Adrenal gland (tissue), 19 donors: ENCODE measurements at places on chromosomes 13 and 19. TPM values are rescaled to one million over a fixed set of nuclear protein-coding genes. Genes with fewer than 3 reads are reported as not detected.
A peak's percentile ranks its signal among the peaks of the same experiment; 100 is the strongest.

ZNF491 gene
- 3.5 TPM for polyA plus RNA-seq

GRCh38 chr13:27830010-27830409, 37.7 kb downstream of the GSX1 start:
- H3K4me1 ChIP-seq = no peaks in the 10 kb centered on the region
- H3K27me3 ChIP-seq = peaks cover 26% of the 10 kb centered on the region
- no peak overlapping the region for H3K4me3 ChIP-seq
- H3K27ac ChIP-seq = no peak overlapping the region

GRCh38 chr13:43877326-43877725, 2.2 kb downstream of the CCDC122 start:
- peaks cover 11% of the 10 kb centered on the region for H3K4me1 ChIP-seq
- H3K36me3 ChIP-seq = no peaks in the 10 kb centered on the region

DNA sequence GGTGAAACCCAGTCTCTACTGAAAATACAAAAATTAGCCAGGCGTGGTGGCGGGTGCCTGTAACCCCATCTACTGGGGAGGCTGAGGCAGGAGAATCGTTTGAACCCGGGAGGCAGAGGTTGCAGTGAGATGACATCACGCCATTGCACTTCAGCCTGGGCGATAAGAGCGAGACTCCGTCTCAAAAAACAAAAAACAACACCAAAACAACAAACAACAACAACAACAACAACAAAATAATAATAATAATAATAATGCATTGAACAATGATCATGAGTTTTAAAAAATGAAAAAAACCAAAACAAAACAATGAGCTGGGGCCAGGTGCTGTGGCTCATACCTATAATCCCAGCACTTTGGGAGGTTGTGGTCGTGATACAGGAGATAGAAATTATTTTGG, 23.1 kb upstream of the HOMER3 start:
- no peaks in the 10 kb centered on the region for H3K4me1 ChIP-seq
- no peak overlapping the region for H3K4me3 ChIP-seq
- H3K27ac ChIP-seq = no peak overlapping the region
- H3K27me3 ChIP-seq = peaks cover 6% of the 10 kb centered on the region
- H3K36me3 ChIP-seq = no peaks in the 10 kb centered on the region

GRCh38 chr19:1084024-1084868, 10.9 kb downstream of the POLR2E start:
- no peak overlapping the region for H3K4me3 ChIP-seq
- no peak for DNase-seq
- no peak overlapping the region for H3K27ac ChIP-seq
- H3K27me3 ChIP-seq = no peaks in the 10 kb centered on the region
- H3K36me3 ChIP-seq = no peaks in the 10 kb centered on the region
- peaks cover 14% of the 10 kb centered on the region for H3K4me1 ChIP-seq

- H3K4me3 ChIP-seq = no peak overlapping the region
- H3K27me3 ChIP-seq = no peaks in the 10 kb centered on the region
- no peaks in the 10 kb centered on the region for H3K4me1 ChIP-seq
- DNase-seq = no peak
- H3K36me3 ChIP-seq = no peaks in the 10 kb centered on the region
These were observed 504.8 kb downstream of the SLITRK1 start for GRCh38 chr13:83377491-83377890.

DNA sequence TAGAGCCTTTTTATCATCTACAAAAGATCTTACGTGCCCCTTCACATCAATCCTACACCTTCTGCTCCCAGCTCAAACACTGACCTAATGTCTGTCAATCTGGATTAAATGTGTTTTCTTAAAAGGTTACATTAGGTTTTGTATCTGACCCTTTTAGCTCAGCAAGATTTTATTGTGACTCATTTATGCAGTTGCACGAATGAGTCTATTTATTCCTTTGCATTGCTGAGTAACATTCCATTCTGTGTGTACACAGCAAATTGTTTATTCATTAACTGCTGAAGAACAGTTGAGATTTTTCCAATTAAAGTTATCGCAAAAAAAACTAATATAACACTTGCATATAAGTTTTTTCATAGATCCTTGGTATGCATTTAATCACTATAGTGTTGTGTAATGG, 253.9 kb upstream of the GPC6 start:
- H3K4me3 ChIP-seq = no peak overlapping the region
- H3K4me1 ChIP-seq = no peaks in the 10 kb centered on the region
- DNase-seq = no peak
- no peak overlapping the region for H3K27ac ChIP-seq
- no peaks in the 10 kb centered on the region for H3K36me3 ChIP-seq

DNA sequence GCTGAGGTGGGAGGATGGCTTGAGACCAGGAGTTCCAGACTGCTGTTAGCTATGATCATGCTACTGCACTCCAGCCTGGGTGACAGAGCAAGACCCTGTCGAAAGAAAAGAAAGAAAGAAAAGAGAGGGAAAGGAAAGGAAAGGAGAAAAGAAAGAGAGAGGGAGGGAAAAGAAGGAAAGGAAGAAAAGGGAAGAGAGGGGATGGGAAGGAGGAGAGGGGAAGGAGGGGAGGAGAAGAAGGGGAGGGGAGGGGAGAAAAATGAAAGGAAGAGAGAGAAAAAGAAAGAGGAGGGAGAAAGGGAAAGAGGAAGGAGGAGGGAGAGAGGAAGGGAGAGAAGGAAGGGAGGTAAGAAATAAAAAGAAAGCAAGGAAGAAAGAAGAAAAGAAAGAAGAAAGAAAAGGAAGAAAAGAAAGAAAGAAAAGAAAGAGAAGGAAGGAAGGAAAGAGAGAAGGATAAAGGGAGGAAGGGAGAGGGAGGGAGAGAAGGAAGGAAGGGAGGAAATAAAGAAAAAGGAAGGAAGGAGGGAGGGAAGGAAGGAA, 44.1 kb downstream of the INSR start:
- DNase-seq = no peak
- no peaks in the 10 kb centered on the region for H3K27me3 ChIP-seq

DNA sequence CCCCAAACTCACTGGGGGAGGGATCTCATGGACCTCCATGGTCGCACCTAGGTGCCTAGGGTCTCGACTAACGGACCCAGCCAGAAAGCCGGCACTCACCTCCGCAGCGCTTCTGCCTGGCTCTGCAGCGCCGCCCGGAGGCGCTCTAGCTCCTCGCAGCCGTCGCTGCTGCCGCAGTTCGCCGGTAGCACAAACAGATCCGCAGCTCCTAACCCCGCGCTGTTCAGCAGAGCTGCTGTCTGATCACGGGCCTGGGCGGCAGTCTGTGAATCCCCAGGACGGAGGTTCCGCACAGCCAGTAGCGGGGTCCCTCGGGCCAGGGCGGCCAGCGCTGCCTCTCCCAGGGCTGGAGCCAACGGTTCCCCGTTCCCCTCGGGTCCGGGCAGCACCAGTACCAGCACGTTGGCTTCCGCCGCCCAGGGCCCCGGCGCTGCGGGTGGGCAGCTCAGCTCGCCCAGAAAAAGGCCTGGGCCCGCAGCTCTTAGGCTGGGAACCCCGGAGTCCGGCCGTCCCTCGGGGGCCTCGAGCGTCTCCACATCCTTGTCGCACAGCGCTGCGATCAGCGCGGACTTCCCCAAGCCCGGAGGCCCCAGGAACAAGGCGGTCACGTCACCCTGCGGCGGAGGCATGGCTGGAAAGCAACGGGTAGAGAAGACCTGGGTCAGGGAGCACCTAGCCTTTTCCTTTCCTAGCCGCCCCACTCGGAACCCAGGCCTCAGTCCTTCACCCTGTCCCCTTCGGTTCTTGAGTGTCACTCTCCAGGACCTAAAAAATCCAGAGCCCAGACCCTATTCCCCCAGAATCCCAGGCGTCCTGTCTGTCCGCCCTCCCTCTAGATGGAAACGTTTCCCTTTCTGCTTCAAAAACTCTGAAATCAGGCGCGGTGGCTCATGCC, 977 bp downstream of the IRGQ start:
- DNase-seq = peak; percentile 82
- peaks cover 20% of the 10 kb centered on the region for H3K4me1 ChIP-seq

DNA sequence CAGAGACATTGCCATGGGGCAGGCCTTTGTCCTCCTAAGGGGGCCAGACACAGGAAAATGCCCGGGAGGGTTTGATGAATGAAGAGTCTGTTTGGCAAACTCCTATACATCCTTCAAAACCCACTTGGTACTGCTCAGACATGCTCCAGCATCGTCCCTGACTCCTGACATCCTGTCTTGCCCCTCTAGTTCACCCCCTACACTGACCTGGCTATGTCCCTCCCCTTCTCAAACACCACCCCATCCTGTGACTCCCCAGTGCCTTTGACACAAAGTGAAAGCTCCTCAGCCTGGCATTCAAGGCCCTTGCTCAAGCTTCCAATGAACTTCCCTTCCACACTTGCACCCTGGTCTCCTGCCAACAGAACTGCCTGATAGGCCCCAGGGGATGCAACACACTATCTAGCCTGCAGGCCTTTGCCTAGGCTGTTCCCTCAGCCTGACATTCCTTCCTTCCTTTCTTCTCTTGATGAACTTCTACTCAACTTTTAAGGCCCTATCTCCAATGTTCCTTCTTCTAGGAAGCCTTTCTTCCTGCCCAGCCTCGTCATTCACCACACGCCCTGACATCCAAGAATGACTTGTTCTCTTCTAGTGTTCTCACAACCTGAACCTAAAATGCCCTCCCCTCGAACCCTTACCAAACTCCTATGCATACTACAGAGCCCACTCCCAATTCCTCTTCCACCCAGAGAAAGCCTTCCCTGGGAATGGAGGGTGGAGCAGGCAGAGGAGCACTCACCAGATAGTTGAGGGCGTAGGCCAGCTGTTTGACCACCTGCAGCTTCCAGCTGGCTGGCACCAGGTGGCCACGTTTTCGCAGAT, 12.4 kb downstream of the JAK3 start:
- H3K27me3 ChIP-seq = no peaks in the 10 kb centered on the region
- no peak overlapping the region for H3K27ac ChIP-seq
- H3K36me3 ChIP-seq = no peaks in the 10 kb centered on the region
- H3K4me1 ChIP-seq = no peaks in the 10 kb centered on the region
- no peak for DNase-seq

DNA sequence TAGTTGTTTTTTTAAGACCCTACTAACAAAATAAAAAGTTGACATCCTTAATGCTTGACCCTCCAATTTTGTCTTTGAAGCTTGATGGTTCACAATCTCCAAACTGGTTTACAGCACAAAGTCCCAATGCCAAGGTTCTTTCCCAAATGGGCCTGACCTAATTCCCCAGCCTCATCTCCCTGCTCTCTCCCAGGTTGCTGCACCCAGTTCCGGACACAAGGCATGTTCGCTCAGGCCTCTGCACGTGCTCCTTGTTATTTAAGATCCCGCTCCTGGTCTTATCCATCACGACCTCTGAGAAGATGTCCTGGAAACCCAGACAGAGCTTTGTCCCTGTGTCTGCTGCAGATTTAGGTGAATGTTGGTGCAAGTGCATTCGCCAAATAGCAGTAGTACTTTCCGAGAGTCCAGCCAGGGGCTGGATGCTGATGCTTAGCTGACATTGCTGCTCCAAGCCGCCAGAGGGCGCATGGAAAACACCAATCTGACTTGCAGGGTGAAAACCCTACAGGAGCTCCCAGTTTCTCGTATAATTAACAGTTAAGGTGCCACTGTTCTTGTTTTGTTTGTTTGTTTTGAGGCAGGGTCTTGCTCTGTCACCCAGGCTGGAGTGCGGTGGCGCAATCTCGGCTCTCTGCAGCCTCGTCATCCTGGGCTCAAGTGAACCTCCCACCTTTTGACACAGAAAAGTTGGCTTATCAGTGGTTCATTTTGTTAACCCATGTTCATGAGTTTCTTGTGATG, 18.5 kb downstream of the LYPD3 start:
- DNase-seq = peak; percentile 86
- H3K27me3 ChIP-seq = no peaks in the 10 kb centered on the region
- H3K4me3 ChIP-seq = no peak overlapping the region
- no peaks in the 10 kb centered on the region for H3K36me3 ChIP-seq
- H3K4me1 ChIP-seq = peaks cover 1% of the 10 kb centered on the region

DNA sequence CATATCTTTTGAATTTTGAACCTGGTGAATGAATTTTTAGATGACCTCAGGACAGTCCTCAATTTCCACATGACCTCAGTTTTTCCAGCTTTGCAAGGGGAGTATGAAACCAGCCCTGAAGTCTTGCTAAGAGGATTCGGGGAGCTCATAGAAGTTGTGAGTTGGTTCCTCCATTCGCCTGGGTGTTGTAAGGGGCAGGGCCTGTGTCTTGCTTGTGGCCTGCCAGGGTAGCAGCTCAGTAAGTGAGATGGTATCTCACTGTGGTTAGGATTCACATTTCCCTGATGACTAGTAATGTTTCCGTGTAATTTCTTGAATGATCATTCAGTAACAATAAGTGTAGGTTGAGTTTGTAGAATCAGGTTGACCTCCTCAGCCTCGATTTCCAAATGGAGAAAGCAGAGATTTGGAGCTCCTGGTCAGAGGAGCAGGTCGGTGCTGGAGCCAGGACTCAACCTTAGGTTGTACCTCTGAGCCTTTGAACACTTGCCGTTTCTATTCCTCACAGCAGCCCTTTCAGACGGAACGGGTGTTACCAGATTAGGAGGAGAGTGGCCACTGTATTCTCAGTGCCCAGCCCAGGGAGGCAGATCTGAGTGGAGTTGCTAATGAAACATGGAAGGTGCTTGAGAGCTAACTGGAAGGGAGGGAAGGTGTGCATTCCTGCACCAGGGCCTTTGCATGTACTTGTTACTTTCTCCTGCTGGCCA, 14.6 kb downstream of the NACC1 start:
- no peak overlapping the region for H3K4me3 ChIP-seq
- H3K36me3 ChIP-seq = peaks cover 25% of the 10 kb centered on the region
- no peak overlapping the region for H3K27ac ChIP-seq
- DNase-seq = no peak

- H3K27ac ChIP-seq = no peak overlapping the region
- H3K27me3 ChIP-seq = no peaks in the 10 kb centered on the region
- no peak overlapping the region for H3K4me3 ChIP-seq
- peak; percentile 54 for DNase-seq
- H3K36me3 ChIP-seq = no peaks in the 10 kb centered on the region
These were observed 45.2 kb upstream of the GPI start for GRCh38 chr19:34319785-34320184.

DNA sequence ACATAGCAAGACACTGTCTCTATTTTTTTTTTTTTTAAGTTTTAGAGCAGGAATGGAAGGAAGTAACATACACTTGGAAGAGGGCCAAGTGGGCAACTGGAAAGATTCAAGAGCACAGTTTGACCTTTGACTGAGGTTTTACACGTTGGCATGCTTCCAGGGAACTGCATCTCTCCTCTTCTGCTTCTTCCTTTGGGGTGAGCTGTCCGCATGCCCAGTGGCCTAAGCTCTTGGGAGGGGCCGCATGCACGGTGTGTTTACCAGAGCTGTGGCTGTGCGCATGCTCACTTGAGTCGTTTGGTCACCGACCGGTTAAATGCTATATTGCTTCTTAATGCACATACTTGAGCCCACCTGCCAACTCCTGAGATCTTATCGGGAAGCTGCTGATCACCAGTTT, 727.7 kb downstream of the UQCRFS1 start:
- peaks cover 4% of the 10 kb centered on the region for H3K27me3 ChIP-seq
- H3K4me3 ChIP-seq = no peak overlapping the region
- DNase-seq = peak; percentile 58

- H3K36me3 ChIP-seq = no peaks in the 10 kb centered on the region
- no peak overlapping the region for H3K4me3 ChIP-seq
- H3K27ac ChIP-seq = no peak overlapping the region
These were observed 698.7 kb downstream of the SLITRK1 start for GRCh38 chr13:83183439-83184149.

EHD2 gene
- 73.4 TPM for polyA plus RNA-seq

- peak; percentile 89 for DNase-seq
- peaks cover 8% of the 10 kb centered on the region for H3K27me3 ChIP-seq
- peaks cover 10% of the 10 kb centered on the region for H3K4me1 ChIP-seq
- H3K4me3 ChIP-seq = no peak overlapping the region
These were observed 10.3 kb upstream of the BBC3 start for GRCh38 chr19:47240996-47241918.

UNC13A gene
- 5.1 TPM for polyA plus RNA-seq

ERICH4 gene
- polyA plus RNA-seq = not detected
